ENCODE measurements at places on chromosomes 3 and 15.
A peak's percentile ranks its signal among the peaks of the same experiment; 100 is the strongest.

GRCh38 chr15:43441316-43441715 is 51.6 kb downstream of the TP53BP1 start:
- no peak for DNase-seq

- DNase-seq, result no peak
Observed at GRCh38 chr3:47495111-47495510, 18.4 kb downstream of the ELP6 start.

DNA sequence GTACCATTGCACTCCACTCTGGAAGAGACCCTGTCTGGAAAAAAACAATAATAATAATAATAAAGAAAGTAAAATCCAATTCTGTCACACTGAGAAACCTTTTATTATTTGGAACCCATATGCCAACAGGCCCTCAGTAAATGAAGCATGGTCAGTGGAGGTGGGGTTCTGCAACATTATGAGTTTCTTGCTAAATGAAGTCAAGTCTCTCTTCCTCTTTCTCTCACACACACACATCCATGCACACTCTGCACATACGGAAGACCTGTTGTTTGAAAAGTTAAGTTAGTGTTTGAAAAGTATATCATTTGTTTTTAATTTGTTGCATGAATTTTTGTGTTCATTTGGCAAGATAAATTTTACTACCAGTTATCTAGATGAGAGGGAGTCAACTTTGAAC is 27.8 kb downstream of the GAP43 start:
- no peak for DNase-seq

- no peak for DNase-seq
Observed at GRCh38 chr15:69562564-69562963, 109.9 kb downstream of the RPLP1 start.

DNA sequence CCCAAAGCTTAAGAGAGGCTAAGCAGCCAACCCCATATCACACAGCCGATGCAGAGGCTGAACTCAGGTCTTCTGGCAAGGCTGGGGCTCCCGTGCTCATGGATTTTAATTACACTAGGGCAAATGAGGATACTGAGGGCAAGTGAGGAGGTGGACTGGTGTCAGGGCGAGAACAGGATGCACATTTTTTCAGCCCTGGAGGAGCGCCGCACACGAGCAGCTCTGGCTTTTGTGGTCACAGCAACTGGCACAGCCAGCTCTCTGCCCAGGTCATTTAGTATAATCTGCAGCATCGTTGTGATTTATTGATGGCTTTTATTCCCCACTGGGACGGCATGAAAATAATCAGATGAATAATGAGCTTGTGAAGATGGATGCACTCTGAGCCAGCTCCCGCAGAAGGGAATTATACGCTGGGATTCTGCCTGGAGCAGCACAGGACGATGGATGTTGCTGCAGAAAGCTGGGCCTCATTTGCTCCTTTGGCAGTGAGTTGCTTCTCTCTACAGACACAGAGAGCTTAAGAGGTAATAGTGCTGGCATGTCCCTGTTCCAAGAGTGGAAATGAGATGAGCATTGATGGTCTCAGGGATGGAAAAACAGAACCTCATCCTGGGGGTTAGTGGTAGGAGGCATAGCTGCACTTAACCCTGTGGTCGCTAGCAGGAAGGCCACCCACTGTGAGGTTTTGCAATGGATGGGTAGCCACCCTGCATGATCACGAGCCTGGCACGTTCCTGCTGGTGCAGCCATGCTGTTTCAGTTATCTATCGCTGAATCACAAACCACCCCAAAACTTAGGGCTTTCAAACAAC is 135.4 kb downstream of the UACA start:
- no peak for DNase-seq

DNA sequence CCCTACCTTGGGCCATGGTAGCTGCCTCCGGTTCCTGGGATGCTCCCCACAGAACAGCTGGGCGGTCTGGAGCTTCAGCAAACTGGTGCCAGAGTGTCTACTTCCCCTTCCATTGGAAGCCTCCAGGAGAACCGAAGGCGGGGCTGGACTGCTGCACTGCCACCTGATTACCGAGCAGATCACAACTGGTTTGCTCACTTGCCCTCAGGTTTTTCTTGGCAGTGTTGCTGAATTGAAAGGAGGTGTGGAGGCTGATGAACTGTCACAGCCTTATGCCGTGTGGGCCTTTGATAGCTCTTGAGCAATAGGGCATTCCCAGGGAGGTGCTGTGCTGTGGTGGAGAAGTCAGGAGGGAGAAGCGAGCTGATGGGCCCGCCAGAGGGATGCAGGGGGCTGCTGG is at the start of gene TGM5:
TGM5 (minus strand) TSS at position 95 of the 400 bp plus-strand sequence; CDS start at position 16, 79 bp downstream.
- no peak for DNase-seq

GRCh38 chr3:15645740-15646501 is 44.4 kb downstream of the BTD start:
- DNase-seq, result no peak

- no peak for DNase-seq
Observed at GRCh38 chr15:101459579-101460300, 29.8 kb downstream of the PCSK6 start.

DNA sequence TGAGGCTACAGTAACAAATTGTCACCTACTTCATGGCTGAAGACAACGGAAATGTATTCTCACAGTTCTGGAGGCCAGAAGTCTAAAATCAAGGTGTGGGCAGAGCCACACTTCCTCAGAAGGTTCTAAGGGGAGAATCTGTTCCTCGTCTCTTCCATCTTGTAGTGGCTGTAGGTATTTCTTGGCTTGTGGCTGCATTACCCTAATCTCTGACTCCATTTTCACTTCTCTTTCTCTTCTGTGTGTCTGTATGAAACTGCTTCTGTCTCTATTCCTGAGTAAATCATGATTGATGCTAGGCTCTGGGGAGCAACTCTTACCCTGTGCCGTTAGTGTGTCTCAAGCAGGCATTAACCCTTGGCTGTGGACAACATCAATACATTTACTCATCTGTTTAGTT is 164.7 kb downstream of the SQOR start:
- DNase-seq, result no peak

- DNase-seq, result peak; percentile 17
Observed at GRCh38 chr3:130539005-130539404, 22.0 kb downstream of the COL6A6 start.

DNA sequence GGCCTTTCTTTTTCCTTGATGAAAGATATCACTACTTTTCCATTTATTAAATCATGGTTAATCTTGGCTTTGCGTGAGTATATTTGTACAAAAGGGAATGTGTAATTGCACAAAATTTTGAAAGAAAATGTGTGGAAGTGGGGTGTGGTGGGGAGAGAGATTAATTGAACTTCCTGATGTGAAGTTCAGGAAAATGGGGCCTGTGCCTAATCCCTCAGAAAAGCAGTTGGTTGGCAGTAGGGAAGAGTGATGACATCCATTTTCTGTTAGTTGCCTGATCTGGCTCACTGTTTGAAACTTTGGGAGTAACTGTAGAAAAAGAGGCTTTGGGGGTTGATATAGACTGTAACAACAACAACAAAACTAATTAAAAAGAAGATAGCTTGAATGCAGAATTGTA is 10.8 kb upstream of the IL20RB start:
- DNase-seq, result no peak

- DNase-seq, result no peak
Observed at GRCh38 chr3:10582733-10583132, 77.3 kb upstream of the ATP2B2 start.

DNA sequence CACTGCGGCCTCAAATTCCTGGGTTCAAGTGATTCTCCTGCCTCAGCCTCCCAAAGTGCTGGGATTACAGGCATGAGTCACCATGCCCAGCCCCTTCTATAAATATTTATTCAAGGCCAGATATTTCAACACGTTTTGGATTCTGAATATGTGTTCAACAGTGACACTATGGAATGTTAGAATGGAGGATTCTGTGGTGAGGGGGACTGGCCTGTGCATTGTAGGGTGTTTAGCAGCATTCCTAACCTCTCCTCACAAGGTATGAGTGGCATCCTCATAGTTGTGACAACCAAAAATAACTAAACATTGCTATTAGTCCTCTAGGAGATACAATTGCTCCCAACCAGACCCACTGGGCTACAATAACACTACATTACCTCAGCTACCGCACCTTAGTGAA is 104.0 kb upstream of the ATP10A start:
- DNase-seq, result no peak

DNA sequence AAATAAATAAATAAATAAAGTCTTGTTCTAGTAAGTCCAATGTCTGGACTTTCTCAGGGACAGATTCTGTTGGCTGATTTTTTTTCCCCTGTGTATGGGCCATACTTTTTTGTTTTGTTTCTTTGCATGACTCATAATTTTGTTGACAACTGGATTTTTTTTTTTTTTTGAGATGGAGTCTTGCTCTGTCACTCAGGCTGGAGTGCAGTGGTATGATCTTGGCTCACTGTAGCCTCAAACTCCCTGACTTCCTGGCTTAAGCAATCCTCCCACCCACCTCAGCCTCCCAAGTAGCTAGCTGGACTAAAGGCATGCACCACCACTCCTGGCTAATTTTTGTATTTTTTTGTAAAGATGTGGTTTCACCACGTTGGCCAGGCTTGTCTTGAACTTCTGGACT is 38.9 kb downstream of the TICRR start:
- DNase-seq, result no peak

DNA sequence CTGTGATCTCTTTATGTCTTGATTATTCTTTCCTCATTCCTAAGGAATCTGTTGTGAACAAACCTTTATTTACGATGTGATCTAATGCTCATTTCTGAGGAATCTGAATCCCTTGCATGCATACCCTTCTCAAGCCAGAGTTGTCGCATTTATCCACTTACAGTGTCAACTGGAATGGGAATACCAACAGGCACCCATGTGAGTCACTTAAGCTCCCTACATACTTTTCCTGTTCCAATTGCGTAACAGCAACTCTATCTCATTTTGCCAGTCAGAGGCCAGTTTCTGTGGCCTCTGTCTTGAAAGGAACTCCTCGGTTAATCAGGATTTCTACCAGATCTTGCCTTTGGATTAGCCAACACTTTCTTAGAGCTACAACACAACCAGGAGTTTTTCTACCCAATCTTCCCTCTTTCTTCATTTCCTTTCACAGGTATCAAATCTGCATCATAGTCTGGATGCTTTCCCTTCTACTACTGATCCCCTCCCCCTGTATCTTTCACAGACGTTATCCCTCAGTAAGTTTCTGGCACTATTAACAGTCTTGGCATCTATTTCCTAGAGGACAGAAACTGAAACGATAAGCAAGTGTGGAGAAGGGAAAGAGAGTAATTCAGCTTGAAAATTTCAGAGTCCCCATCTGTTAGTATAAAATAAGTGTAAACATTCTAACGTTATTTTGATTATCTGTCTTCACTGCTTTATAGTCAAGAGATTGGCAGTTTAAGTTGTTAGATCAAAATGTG is 66.8 kb upstream of the BCHE start:
- no peak for DNase-seq

- DNase-seq, result no peak
Observed at GRCh38 chr15:71192816-71193215, 77.5 kb downstream of the THSD4 start.

DNA sequence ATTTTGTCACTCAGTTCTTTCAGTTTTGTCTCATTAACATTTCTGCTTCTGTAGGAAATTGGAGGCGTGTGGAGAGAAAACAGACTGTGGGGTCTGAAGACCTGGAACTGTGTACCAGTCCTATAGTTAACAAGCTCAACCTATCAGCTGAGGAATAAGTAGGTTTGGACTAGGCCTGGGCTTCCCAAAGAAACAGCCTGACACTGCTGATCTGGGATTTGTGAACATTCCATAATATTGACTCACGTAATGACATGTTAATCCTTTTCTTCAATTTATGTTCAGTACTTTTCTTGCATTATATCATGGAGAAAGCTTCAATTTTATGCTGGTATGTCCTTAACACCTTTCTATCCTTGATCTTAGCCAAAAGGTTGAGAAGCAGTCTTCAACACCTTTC is 181.6 kb upstream of the RORA start:
- DNase-seq, result no peak

GRCh38 chr3:134009345-134010000 is 20.3 kb downstream of the SLCO2A1 start:
- no peak for DNase-seq

GRCh38 chr3:53518495-53518981 is 24.1 kb downstream of the CACNA1D start:
- no peak for DNase-seq

DNA sequence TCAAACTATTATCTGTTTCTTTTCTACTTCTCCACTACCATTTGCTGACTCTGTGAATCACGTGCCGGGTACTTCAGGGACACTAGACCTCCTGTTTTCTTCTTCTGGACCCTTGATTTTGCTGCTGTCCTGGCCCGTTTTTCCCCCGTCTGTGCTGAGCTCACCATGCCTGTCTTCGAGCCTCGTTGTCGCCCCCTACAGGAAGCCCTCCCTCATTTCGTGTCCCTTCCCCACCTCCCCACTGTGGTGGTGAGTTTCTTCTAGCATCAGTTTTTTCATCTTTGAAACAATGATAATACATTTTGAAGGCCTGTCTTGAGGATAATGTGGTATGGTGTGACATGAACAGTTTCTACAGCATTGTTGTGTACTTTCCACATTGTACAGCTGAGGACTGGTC is 12.8 kb downstream of the GABRG3 start:
- no peak for DNase-seq

Data from stimulated activated naive CD8-positive, alpha-beta T cell treated with anti-CD3 and anti-CD28 coated beads, Interleukin-15, amount 100 ng/mL, for 72 hours (primary cell).